ENCODE measurements at places on chromosomes 12 and 14.

DNA sequence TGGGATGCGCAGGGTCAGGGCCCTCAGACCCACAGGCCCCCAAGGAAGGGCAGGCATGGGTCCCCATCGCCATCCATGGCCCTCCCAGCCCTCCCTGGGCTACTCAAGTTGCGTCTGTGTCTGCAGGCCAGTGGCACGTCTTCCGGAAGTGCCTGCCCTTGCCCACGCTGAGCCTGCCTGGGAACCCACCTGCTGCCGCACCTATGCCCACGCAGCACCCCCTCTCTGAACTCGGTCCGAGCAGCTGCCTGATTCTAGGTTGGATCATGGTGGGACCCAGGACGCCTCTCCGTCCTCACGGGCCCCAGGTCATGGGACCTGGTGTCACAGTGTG lies 182.8 kb downstream of the ADGRD1 start:
- no peak for DNase-seq

DNA sequence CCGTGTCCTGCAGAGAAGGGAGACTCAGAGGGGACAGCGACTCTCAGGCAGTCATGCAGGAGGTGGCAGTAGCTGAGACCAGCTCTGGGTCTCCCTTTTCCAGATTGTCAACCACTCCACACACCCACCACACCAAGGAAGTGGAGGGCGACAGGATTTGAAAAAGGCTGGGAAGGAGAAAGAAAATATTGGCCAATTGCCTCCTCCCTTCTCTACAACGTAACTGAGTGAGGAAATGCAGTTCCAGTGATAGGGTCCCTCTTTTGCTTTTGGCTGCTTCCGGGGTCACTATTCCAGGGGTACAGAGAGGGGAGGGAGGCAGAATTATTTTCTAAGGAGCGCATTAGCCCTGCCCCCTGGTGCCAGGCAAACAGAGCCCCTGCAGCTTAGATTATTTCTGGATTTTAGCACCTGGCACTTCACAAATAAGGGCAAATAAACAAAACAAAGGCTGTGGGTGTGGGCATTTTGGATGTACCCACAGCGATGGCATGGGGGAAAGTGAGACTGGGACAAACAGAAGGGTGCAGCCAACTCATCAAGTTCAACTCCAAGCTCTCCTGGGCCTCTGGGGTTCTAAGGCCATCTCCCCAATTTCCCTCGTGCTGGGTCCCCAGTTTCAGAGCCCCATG lies 20.4 kb downstream of the ASB2 start:
- no peak for DNase-seq

GRCh38 chr14:66041582-66041981 lies 444.6 kb upstream of the CCDC196 start:
- DNase-seq, result no peak

GRCh38 chr12:131618303-131618658 lies 92.6 kb upstream of the SFSWAP start:
- DNase-seq, result no peak

- DNase-seq, result no peak
These were observed 23.8 kb downstream of the CD163 start for GRCh38 chr12:7479771-7480170.

DNA sequence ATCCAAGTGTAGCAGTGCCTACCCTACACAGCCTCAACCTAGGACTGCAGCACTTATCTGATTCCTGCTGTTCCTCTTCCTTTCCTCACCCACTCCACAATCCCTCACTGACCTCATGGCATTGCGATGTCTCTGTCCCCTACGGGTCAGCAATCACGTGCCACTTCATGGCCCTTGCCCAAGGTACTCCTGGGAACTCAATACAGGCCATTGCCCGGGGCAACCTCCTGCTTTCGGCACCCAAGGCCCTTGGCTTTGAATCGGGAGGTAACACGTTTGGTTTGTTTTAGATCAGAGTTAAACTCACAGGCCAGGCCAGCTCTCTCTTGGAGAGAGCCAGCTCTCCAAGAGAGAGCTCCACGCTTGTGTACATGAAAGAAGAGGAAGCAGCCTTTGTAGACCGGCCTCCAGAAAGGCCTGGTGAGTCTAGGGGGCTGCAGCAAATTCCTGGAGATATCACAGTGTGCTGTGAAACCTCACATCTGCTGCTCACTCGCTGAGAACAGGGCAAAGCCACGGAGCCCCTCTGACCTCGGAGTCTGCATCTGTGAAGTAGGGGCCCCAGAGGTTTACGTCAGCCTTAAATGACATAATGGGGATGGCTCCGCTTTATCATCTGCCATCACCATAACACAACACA lies 12.2 kb downstream of the CLMN start:
- DNase-seq, result no peak

All from RWPE2 (cell line).